GOT3 (cell line): ENCODE measurements at places on chromosomes 11 and 22.

DNA sequence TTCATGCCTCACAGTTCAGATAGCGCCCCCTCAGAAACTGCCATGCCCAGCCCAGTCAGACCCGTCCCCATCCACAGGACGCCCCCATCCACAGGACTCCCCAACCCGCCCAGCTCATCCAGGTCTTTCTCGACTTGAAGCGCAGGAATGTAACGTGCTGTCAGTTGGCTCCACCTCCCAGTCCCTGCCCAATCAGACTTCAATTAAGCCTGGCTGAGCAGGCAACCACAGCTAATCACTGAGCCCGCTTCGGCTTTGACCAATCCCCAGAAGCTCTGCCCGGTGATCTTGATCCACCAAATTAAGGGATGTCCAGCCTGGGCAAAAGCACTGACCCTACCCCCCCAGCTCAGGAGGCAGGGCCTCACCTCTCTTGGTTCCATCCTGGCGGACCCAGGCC lies 10.5 kb upstream of the MFNG start:
- no peak for DNase-seq

DNA sequence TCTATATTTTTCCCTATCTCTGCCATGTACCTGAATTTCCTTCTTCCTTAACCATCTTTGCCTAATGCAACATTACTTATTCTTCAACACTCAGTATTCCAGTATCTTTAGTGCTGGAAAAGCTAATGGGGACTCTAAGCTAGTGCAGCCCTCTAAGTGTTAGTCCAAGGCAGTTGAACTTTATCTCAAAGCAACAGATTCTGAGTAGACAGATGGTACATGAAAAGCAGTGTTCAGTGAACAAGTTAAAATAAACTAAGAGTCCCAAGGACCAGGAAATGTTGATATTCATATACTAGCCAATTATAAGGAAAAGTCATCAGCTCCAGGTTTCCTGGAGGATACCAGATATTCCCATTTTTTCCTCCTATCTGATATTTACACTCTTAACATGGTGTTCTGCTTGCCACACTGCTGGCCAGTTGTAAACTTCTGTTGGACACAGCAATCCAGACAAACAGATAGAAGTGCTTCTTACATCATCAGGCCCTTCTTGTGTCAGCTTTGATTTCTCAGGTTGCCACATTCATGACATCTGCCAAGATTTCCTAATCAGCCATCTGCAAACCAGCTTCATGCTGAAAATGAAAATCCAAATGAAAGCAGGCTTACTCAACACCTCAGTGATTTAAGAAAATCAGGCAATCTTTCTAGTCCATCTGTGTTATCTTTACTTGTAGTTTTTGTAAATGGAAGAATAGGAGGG lies 255.9 kb upstream of the POU2AF2 start:
- DNase-seq = no peak

DNA sequence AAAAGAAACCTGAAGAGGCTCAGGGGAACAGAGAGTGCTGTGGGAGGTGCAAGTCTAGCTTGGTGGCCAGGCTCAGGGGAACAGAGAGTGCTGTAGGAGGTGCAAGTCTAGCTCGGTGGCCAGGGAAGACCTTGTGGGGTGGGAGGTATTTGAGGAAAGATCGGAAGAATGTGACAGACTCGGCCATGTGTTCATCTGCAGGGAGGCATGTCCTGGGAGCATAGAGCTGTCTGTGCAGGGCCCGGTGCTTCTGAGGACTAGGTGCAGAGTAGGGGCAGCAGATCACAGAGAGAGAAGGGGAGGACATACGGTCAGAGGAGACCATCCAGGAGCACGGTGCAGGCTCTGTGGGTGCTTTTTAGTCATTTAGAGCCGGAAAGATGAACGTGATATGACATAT lies 10.8 kb downstream of the IFITM10 start:
- DNase-seq = no peak

DNA sequence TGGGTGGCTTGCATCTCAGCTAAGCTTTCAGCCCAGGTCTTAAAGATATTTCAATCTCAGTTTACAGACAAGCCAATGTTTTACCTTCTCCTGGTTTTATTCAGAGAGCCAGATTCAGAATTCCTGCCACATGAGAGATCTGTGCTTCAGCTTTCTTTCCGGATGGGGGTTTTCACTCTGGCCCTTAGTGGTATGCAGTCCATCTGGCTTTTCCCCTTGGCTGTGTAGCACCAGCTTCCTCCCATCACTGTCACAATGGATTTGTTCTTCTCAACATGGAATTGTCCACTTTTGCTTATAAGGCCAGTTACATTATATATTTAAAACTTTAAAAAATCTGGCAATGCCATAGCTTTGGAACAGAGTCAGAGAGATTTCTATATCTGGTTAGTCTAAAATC lies 303.9 kb downstream of the ETS1 start:
- no peak for DNase-seq

DNA sequence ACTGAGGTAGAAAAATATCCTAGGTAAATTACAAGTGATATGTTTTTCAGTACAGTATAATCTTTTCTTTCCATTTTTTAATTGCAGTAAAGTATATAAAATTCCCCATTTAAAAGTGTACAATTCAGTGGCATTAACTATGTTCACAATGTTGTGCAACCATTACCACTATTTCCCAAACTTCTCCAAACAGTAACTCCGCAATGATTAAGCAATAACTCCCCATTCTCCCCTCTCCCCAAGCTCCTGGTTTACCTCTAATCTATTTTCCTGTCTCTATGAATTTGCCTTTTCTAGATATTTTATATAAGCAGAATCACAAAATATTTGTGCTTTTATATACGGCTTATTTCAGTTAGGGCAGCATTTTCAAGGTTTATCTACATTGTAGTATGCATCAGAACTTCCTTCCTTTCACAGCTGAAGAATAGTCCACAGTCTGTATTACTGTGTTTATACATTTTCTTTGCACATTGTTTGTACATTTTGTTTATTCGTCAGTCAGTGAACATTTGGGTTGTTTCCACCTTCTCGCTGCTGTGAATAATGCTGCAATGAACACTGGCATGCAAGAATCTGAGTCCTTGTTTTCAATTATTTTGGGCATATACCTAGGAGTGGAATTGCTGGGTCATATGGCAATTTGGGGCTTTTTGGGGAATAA lies 110.7 kb downstream of the RPL27A start:
- DNase-seq = no peak

- DNase-seq = no peak
These were observed 543.9 kb downstream of the OPCML start for GRCh38 chr11:132988411-132988810.

GRCh38 chr11:34205326-34206035 lies 100.1 kb downstream of the NAT10 start:
- no peak for DNase-seq

DNA sequence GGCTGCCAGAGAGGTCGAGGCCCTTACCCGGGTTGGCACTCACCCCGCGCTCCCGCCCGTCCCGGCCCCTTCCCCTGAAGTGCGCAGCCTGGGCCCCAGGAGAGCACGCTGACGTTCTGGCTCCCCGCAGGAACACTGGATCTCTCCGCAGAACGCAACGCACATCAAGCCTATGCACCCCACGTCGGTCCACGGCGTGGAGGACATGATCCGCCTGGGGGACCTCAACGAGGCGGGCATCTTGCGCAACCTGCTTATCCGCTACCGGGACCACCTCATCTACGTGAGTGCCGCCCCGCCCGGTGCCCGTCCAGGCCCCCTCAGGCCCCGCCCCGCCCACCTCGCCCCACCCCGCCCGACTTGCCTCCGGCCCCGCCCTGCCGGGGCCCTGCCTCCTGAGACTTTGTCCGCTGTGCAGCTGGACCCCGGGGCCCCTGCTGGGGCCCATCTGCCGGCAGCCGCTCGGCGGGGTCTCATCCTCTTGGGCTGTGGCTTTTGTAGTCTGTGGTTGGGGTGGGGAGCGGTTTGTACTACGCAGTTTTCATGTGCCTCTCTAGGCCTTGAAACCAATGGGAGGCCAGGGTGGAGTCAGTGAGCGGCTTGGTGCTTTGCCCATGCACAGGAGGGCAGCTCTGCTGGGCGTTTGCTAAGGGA lies 19.7 kb downstream of the MYO7A start:
- DNase-seq = no peak

DNA sequence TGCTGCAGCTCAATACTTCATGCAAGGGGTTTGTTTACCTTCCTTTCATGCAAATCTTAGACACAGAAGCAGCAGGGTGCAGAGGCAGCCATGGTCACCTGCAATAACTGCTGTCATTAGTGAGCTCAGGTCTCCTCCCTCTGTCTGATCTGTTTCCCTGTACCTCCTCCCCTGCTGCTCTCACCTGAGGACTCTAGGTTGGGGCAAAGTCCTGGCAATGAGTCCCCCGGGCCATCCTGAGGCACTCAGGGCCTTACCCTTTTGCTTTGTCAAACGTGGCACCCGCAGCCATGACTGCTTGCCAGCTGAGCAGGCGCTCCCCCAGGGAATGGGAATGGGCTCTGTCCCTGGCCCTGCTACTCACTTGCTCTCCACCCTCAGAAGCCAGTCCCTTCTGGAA lies 3.9 kb downstream of the LRRC10B start:
- DNase-seq = no peak

DNA sequence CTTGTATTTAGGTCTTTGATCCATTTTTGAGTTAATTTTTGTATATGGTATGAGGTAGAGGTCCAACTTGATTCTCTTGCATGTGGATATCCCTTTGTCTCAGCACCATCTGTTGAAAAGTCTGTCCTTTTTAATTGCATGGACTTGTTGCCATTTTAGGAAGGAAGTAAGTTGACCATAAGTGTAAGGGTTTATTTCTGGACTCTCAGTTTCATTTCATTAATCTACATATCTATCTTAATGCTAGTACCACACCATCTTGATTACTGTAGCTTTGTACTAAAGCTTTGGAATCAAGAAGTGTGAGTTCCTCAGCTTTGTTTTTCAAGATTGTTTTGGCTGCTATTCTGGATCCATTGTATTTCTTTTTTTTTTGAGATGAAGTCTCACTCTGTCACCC lies 31.4 kb downstream of the CBL start:
- DNase-seq = no peak

DNA sequence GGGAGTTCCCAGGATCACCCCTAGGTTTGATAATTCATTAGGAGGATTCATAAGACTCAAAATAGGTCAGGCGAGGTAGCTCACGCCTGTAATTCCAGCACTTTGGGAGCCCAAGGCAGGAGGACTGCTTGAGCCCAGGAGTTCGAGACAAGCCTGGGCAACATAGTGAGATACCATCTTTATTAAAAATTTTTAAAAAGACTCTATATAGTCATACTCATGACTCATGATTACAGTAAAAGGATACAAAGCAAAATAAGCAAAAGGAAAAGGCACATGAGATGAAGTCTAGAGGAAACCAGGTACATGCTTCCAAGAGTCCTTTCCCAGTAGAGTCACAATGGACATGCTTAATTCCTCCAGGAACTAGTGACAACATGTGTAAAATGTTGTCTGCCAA lies 13.9 kb upstream of the PTS start:
- DNase-seq = no peak

DNA sequence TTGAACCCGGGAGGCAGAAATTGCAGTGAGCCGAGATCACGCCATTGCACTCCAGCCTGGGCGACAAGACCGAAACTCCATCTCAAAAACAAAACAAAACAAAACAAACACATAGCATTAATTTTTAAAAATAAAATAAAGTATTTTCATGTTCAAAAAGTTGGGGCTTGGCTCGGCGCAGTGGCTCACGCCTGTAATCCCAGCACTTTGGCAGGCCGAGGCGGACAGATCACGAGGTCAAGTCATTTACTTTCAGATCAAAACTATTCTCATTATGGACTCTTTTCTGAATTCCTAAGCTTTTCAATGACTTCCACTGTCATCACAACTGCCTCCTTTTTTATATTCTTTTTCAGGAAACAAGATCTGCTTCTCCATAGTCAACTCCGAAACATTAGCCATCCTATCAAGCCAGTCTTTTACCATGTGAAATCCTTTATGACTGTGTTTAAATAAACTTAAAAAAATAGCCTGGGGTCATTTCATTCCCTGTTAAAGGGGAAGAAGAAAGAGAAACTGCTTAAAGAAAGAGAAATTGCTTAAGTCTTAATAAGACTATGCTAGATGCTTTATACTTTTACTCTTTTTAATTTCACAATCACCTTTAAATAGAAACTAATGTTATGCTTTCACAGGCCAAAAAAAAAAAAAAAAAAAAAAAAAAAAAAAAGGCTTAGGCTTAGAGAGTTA lies 13.1 kb upstream of the CHRNA10 start:
- DNase-seq = no peak

- no peak for DNase-seq
These were observed 295.1 kb upstream of the ANO5 start for GRCh38 chr11:21897752-21898151.

- DNase-seq = no peak
These were observed 796 bp downstream of the MYOD1 start for GRCh38 chr11:17719938-17720795.

DNA sequence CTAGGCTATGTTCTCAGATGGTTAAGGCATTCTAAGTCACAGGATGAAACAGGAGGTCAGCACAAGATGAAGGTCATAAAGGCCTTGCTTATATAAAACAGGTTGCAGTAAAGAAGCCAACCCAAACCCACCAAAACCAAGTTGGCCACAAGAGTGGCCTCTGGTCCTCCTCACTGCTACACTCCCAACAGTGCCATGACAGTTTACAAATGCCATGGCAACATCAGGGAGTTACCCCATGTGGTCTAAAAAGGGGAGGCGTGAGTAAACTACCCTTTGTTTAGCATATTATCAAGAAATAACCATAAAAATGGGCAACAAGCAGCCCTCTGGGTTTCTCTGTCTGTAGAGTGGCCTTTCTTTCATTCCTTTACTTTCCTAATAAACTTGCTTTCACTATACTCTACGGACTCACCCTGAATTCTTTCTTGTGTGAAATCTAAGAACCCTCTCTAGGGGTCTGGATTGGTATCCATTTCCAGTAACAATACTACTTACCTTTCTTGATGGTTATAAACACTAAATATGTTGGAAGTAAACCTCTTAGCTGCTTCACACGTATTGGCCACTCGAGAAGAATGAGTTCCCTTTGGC lies 1237.9 kb downstream of the FAM181B start:
- no peak for DNase-seq

DNA sequence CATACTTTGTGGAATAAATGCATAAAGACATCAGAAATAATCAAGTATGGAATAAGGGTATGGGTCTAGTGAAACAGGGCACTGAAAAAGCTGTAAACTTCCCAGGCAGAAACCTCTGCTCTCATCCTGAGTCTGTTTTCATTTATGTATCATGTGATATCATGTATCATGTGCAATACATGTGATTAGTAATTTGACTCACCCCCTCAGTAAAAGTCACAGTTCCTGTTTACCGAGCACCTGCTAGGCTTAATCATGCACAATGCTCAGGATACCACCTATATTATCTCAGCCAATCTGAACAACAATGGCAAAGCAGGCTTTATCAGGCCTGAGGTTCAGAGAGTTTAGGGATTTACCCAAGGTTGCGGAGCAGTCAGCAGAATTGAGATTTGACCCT lies 250.6 kb upstream of the TENM4 start:
- DNase-seq = no peak

DNA sequence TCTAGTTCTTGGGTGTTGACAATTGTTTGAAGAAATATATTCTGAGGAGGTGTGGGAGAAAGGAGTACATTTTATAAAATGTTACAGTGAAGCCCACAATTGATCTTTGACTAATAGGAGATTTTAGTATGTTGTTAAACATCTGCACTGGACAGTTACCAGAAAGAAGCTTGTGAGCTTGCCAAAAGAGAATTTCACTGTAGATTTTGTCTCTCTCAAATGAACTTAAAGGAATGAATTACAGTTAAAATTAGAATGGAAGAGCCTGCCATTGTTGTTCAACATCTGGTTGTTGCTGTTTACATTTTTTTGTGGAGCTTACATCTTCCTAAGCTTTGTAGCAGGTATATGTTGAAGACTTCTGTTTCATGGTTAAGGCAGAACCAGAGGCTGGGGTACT lies 620.5 kb upstream of the CCDC179 start:
- no peak for DNase-seq
